Activated naive CD4-positive, alpha-beta T cell treated with anti-CD3 and anti-CD28 coated beads for 36 hours (primary cell): ENCODE measurements at places on chromosomes 2 and 18. TPM values are rescaled to one million over a fixed set of nuclear protein-coding genes. Genes with fewer than 3 reads are reported as not detected.

GRCh38 chr2:3183766-3184165 lies 193.9 kb downstream of the EIPR1 start:
- H3K36me3 ChIP-seq: peaks cover 11% of the 10 kb centered on the region
- H3K27ac ChIP-seq: no peak overlapping the region
- no peaks in the 10 kb centered on the region for H3K4me1 ChIP-seq

- H3K27ac ChIP-seq: no peak overlapping the region
- H3K4me1 ChIP-seq: no peaks in the 10 kb centered on the region
- no peak overlapping the region for H3K4me3 ChIP-seq
- DNase-seq: no peak
- no peaks in the 10 kb centered on the region for H3K36me3 ChIP-seq
These were observed 6.8 kb upstream of the LAMA3 start for GRCh38 chr18:23682472-23682871.

- no peak overlapping the region for H3K4me3 ChIP-seq
- no peak overlapping the region for H3K27ac ChIP-seq
- H3K36me3 ChIP-seq: no peaks in the 10 kb centered on the region
- no peaks in the 10 kb centered on the region for H3K27me3 ChIP-seq
- DNase-seq: peak; percentile 51
- H3K4me1 ChIP-seq: peaks cover 4% of the 10 kb centered on the region
These were observed 38.9 kb downstream of the INO80C start for GRCh38 chr18:35458677-35459441.

GRCh38 chr2:96138179-96139145 lies at the start of gene ASTL:
Gene ASTL (minus strand): TSS chr2:96138502. CDS start chr2:96138436, 66 bp downstream.
- H3K27me3 ChIP-seq: no peaks in the 10 kb centered on the region
- peaks cover 24% of the 10 kb centered on the region for H3K4me1 ChIP-seq
- H3K27ac ChIP-seq: peak within 1 kb of the TSS; percentile 82
- H3K36me3 ChIP-seq: peaks cover 20% of the 10 kb centered on the region
- H3K4me3 ChIP-seq: no peak within 1 kb of the TSS
- DNase-seq: peak; percentile 88

- no peak overlapping the region for H3K4me3 ChIP-seq
- DNase-seq: no peak
These were observed 78.5 kb downstream of the PRKCE start for GRCh38 chr2:45729753-45730512.

DNA sequence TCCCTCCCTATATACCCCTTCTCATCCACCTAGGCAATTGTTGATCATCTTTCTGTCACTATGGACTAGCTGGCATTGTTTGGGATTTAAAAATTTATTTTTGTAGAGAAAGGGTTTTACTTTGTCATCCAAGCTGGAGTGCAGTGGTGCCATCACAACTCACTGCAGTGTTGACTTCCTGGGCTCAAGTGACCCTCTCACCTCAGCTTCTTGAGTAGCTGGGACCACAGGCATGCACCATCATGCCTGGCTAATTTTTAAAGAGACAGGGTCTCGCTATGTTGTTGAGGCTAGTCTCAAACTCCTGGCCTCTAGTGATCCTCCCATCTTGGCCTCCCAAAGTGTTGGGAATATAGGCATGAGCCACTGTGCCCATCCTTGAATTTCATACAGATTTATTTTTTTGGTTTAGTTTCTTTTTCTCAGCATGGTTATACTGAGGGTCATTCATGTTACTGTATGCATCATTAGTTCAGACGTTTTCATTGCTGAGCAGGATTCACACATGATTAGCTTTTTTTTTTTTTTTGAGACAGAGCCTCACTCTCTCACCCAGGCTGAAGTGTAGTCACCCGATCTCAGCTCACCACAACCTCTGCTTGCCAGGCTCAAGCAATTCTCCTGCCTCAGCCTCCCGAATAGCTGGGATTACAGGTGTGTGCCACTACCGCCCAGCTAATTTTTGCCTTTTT lies 8.6 kb upstream of the PCARE start:
- H3K4me3 ChIP-seq: no peak overlapping the region
- no peaks in the 10 kb centered on the region for H3K36me3 ChIP-seq
- no peaks in the 10 kb centered on the region for H3K27me3 ChIP-seq
- H3K4me1 ChIP-seq: no peaks in the 10 kb centered on the region

- H3K4me1 ChIP-seq: no peaks in the 10 kb centered on the region
- peaks cover 20% of the 10 kb centered on the region for H3K27me3 ChIP-seq
- no peaks in the 10 kb centered on the region for H3K36me3 ChIP-seq
- no peak overlapping the region for H3K27ac ChIP-seq
These were observed 248.6 kb downstream of the SP3 start for GRCh38 chr2:173716458-173717052.

The DTNB gene
- 27.6 TPM for total RNA-seq

The C1QL2 gene
- not detected for total RNA-seq

DNA sequence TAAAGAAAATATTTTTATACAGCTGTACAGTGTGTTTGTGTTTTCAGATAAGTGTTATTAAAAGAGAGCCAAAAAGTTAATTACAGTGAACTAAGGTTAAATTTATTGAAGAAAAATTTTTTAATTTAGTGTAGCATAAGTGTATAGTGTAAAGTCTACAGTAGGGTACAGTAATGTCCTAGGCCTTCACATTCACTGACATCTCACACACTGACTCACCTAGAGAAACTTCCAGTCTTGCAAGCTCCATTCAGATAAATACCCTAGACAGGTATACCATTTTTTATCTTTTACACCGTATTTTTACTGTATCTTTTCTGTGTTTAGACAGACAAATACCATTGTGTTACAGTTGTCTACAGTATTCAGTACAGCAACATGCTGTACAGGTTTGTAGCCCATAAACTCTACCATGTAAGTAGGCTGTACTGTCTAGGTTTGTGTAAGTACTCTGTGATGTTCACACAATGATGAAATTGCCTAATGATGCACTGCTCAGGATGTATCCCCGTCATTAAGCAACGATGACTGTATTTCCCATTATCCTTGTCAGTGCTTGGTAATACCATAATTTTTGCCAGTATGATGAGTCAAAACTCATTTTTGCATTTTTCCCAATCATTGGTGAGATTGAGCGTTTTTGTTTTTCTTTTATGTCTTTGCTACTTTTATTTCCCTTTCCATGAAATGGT lies 48.2 kb upstream of the B3GNT2 start:
- DNase-seq: no peak
- H3K27ac ChIP-seq: no peak overlapping the region
- no peak overlapping the region for H3K4me3 ChIP-seq
- no peaks in the 10 kb centered on the region for H3K36me3 ChIP-seq
- peaks cover 4% of the 10 kb centered on the region for H3K4me1 ChIP-seq
- no peaks in the 10 kb centered on the region for H3K27me3 ChIP-seq

DNA sequence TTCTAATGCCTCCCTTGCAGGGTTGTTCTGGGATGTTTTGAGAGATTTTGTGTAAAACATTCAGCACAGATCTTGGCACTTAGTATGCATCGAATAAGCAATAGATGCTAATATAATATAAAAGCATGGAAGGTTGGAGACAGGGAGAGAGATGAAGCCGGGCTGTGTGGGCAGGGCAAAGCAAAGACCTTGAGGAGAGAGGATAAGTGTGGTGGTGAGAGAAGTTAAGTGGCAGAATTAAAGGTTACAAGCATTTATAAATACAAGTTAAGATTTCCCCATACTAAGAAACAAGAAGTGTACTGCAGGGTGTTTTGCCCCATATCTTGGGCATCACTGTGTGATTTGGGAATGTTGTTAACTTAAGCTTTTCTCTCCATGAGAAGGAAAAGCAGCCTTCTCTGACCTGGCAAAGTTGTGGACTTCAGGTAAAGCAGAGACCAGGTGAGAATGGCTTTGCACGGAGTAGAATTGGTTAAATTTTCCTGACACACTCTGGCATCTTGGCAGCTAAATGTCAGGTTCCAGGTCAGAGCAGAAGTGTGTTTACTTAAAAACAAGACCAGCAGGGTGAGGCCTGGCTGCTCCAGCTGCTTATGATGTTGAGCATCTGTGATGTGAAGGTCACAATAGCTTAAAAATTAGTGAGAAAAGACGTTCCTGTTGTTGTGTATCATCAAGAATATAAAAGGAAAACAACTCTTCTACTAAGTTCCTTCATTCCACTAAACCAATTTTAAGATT lies 288.5 kb upstream of the HNMT start:
- no peaks in the 10 kb centered on the region for H3K4me1 ChIP-seq
- H3K27me3 ChIP-seq: no peaks in the 10 kb centered on the region
- no peak for DNase-seq

The TPRKB gene
- 32.5 TPM for total RNA-seq

GRCh38 chr2:176242276-176242675 lies 27.0 kb upstream of the MTX2 start:
- H3K27me3 ChIP-seq: peaks cover 21% of the 10 kb centered on the region
- H3K27ac ChIP-seq: no peak overlapping the region
- H3K36me3 ChIP-seq: no peaks in the 10 kb centered on the region
- H3K4me3 ChIP-seq: no peak overlapping the region
- no peaks in the 10 kb centered on the region for H3K4me1 ChIP-seq

- H3K27me3 ChIP-seq: no peaks in the 10 kb centered on the region
- DNase-seq: no peak
- H3K4me3 ChIP-seq: peak overlapping the region; percentile 98
- H3K36me3 ChIP-seq: peaks cover 6% of the 10 kb centered on the region
- peaks cover 34% of the 10 kb centered on the region for H3K4me1 ChIP-seq
- H3K27ac ChIP-seq: peak overlapping the region; percentile 92
These were observed 823 bp upstream of the GORASP2 start for GRCh38 chr2:170928036-170928823.

DNA sequence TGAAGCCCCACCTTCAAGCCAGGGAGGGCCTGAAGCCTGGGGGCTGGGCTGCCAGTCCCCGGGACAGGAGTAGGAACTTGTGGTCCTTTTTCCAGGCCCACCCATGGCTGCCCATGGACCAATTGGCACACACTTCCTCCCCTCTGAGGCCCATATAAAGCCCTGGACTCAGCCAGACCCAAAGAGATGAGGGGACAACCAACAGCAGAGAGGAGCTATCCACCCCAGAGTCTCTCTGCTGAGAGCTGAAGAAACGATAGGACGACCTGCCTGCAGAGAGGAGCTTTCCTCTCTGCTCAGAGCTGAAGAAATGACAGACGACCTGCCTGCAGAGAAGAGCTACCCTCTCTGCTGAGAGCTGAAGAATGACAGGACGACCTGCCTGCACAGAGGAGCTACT lies 43.8 kb upstream of the PEX13 start:
- no peaks in the 10 kb centered on the region for H3K27me3 ChIP-seq
- H3K36me3 ChIP-seq: peaks cover 2% of the 10 kb centered on the region
- H3K27ac ChIP-seq: no peak overlapping the region
- H3K4me3 ChIP-seq: no peak overlapping the region

- DNase-seq: no peak
- no peaks in the 10 kb centered on the region for H3K4me1 ChIP-seq
- no peaks in the 10 kb centered on the region for H3K36me3 ChIP-seq
- no peak overlapping the region for H3K4me3 ChIP-seq
These were observed 67.4 kb upstream of the PNPT1 start for GRCh38 chr2:55761024-55761423.

The FAM161A gene
- total RNA-seq: 5.0 TPM

The DPP10 gene
- not detected for total RNA-seq

GRCh38 chr2:1656961-1657841 lies 87.1 kb downstream of the PXDN start:
- H3K27ac ChIP-seq: no peak overlapping the region
- DNase-seq: no peak
- no peaks in the 10 kb centered on the region for H3K36me3 ChIP-seq
- peaks cover 20% of the 10 kb centered on the region for H3K27me3 ChIP-seq
- H3K4me3 ChIP-seq: no peak overlapping the region

GRCh38 chr2:237968048-237968862 lies 1.4 kb downstream of the UBE2F start:
- H3K27me3 ChIP-seq: no peaks in the 10 kb centered on the region
- H3K4me1 ChIP-seq: peaks cover 40% of the 10 kb centered on the region
- peak overlapping the region; percentile 81 for H3K4me3 ChIP-seq
- peak; percentile 81 for DNase-seq
- peak overlapping the region; percentile 65 for H3K27ac ChIP-seq

DNA sequence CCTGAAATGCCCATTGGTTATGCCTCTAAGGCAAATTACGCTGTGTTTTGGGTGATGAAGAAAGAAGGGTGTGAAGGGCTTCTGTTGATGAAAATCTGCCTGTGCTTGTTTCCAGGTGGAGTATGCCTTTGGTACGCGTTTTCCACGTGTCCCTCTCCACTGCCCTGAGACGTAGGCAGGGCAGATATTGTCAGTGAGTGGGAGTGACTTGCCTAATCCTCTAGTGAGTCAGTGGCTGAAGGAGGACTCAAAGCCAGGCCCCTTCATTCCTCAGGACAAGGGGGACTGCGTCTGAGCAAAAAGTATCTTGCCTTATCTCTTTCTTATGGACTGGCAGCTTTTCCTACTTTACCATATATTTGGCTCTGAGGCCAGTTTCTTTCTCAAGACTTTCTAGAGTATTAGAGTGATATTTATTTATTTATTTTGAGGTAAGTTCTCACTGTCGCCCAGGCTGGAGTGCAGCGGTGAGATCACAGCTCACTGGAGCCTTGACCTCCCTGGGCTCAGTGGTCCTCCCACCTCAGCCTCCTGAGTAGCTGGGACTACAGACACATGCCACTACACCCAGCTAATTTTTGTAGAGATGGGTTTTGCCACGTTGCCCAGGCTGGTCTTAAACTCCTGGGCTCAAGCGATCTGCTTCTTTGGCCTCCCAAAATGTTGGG lies 10.2 kb downstream of the RALB start:
- no peaks in the 10 kb centered on the region for H3K27me3 ChIP-seq
- no peak overlapping the region for H3K4me3 ChIP-seq
- peaks cover 8% of the 10 kb centered on the region for H3K36me3 ChIP-seq
- no peak overlapping the region for H3K27ac ChIP-seq
- no peak for DNase-seq

The PDCL3 gene
- total RNA-seq: 42.2 TPM

DNA sequence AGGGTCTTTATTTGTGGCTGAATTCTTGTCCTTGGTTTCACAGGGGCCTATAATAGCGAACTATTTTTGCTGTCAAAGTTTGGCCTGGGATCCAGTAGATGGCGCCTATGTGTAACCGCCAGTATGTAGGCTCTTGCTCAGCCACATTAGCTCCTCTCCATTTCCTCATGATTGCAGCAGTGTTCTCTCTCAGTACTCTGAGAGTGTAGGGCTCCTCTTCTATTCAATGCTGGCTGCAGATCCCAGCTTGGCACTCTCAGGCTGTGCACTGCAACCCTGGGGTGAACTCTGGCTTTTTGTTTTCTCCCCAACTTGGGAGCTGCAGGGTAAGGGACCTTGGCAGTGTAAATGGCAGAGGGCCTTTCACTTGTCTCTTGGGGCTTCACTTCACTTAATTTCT lies 344.6 kb upstream of the CHAC2 start:
- no peak overlapping the region for H3K4me3 ChIP-seq
- H3K36me3 ChIP-seq: no peaks in the 10 kb centered on the region
- no peaks in the 10 kb centered on the region for H3K27me3 ChIP-seq

GRCh38 chr2:195836002-195836401 lies 179.0 kb downstream of the SLC39A10 start:
- H3K27ac ChIP-seq: no peak overlapping the region
- H3K4me1 ChIP-seq: no peaks in the 10 kb centered on the region
- no peak overlapping the region for H3K4me3 ChIP-seq
- no peak for DNase-seq
- no peaks in the 10 kb centered on the region for H3K27me3 ChIP-seq

GRCh38 chr2:28413899-28414295 lies 21.2 kb downstream of the FOSL2 start:
- no peak for DNase-seq
- no peaks in the 10 kb centered on the region for H3K27me3 ChIP-seq
- H3K4me1 ChIP-seq: peaks cover 32% of the 10 kb centered on the region
- no peak overlapping the region for H3K27ac ChIP-seq
- peaks cover 58% of the 10 kb centered on the region for H3K36me3 ChIP-seq

The TDRD15 gene
- not detected for total RNA-seq
